Retina (tissue), 1 donor: ENCODE measurements at places on chromosomes 16 and 17.

- DNase-seq, result no peak
Observed at GRCh38 chr16:21710938-21711337, 47.2 kb downstream of the OTOA start.

DNA sequence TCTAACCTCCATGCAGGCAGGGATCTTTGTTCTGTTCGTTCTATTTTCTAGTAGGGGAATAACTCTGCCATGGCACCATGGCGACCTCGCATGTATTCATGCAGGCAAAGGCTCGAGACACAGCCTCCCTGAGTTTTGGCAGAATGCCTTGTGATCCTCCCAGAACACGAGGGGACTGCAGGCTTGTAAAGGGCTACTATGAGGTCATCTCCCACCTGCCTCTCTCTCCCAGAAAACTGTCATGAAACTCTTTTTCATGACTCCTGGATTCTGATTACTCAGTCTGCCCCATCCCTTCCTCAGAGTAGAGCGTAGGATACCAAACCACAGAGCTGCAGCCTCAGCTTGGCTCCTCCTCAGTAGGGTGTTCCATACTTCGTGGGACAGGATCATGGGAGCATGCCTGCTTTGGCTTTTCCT lies 64.3 kb downstream of the IGF2BP1 start:
- no peak for DNase-seq

GRCh38 chr17:69477204-69477902 lies 62.9 kb downstream of the MAP2K6 start:
- DNase-seq, result no peak

DNA sequence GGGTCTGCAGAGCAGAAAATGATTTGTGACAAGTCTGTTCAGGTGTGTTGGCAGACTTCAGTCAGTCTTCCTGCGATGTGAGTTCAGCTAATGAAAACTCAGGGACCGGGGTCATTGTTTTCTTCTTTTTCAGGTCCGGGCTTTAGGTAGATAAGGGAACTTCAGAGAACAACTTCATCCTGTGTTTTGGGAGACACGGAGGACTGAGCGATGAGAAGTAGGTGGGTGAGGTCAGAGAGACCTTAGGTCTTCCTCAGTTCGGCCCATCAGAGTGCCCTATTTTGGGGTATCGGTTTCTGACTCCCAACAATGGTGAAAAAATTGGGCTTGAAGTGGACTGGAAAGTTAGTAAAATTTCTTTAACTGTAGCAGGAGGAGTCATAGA lies 88.9 kb upstream of the ATF7IP2 start:
- DNase-seq, result no peak

DNA sequence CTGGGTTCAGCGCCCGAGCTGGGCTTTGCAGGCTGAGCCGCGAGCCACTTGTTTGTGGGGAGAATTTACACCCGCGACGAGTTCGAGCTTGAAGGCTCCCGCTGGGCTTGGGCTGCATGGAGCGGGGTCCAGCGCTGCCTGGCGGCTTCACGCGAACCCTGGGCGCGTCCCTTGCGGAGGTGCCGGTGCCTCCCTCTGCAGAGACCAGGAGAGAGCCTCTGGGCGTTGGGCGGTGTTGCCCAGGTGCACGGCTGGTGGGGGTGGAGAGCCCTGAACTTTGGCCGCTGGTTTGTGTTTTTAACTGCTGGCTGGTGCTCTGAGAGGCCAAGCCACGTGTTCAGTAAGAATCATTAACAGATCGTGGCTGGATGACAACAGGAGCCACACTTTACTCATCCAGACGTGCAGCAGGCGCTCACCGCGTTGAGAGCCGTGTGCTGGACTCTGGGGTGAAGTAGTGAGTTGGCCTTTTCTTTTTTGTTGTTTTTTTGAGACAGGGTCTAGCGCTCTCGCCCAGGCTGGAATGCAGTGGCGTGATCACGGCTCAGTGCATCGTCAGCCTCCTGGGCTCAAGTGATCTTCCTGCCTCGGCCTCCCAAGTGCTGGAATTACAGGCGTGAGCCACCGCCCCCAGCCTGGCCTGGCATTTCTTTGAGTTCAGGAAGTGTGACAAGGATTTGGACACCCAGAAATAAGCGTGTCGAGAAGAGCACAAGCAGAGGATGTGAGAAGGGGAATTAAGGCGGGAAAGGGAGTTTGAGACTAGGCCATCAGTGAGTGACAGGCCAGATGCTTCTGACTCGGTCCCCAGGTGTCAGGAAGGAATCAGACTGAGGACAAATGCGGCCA lies 827 bp downstream of the CDK10 start:
- peak; percentile 84 for DNase-seq

DNA sequence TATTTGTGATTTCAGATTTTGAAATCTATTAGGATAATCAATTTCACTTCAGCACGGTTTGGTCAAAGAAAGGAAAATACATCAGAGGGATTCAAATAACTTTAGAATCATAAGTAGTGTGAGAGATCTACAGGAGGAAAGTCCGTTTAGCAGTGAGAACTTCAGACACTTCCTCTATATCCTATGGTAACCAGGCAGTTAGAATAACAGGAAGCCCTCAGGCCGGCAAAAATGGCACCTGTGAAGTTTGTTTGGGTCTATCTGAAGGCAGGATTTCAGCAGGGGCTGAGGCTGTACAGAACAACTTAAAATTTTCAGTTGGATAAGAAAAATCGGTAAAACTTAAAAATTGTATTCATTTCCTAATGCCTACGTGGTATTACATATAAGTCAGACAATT lies 24.9 kb downstream of the KCNJ16 start:
- DNase-seq, result no peak

- DNase-seq, result no peak
Observed at GRCh38 chr17:40452921-40453378, 9.7 kb downstream of the IGFBP4 start.

- no peak for DNase-seq
Observed at GRCh38 chr16:85326113-85326793, 214.0 kb upstream of the CIBAR2 start.

- peak; percentile 57 for DNase-seq
Observed at GRCh38 chr17:79832218-79833109, 6.8 kb downstream of the CBX4 start.

GRCh38 chr16:70634861-70635260 lies 11.5 kb upstream of the IL34 start:
- DNase-seq, result no peak

GRCh38 chr16:51888534-51888933 lies 658.4 kb downstream of the TOX3 start:
- DNase-seq, result no peak

DNA sequence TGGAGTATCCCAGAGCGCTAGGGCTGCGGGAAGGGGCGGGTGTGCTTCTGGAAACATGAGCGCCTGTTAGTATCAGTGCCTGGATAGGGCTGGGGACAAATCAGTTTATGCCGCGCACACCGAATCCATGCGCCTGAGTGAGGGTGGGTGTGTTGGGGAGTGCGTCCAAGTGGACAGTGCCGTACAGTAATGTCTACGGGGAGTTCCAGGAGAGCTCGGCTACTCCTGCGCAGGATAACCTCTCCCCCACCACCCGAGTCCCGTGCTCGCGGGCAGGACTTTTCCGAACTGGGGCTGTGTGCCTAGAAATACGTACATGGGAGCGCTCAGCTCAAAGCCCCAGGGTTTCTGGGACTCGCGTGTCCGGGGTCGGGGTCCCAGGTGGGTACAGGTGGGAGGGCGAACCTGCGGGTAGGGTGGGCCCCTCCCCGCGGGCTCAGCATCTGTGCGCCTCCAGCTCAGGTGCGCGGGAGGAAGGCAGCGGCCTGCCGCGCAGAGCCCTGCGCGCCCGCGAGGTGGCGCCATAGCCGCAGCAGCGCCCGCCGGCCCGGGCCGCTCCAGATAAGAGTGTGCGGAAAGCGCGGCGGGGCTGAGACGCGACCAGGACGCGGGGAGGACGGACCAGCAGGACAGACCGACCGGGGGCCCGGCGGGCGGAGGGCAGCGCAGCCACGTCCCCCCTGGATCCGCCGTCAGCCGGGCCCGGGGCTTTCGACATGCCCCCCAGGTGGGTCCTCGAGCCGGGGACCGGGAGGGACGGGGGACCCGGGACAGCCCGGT lies at the start of gene HIC1:
Gene HIC1 (plus strand): TSS at position 592 of the 780 bp plus-strand sequence. CDS start 1,588 bp downstream, outside the sequence.
- DNase-seq, result peak; percentile 92

GRCh38 chr16:1044460-1045309 lies 27.9 kb upstream of the SSTR5 start:
- no peak for DNase-seq

GRCh38 chr16:3008690-3009037 lies 4.1 kb upstream of the CLDN9 start:
- DNase-seq, result no peak

GRCh38 chr16:89737341-89738071 lies 16.2 kb downstream of the ZNF276 start:
- DNase-seq, result no peak

GRCh38 chr17:66833201-66833600 lies 1.7 kb upstream of the CACNG5 start:
- no peak for DNase-seq
